ENCODE measurements at places on chromosomes 4 and X. TPM values are rescaled to one million over a fixed set of nuclear protein-coding genes. Genes with fewer than 3 reads are reported as not detected.

Gene LUZP4
- not detected for total RNA-seq

DNA sequence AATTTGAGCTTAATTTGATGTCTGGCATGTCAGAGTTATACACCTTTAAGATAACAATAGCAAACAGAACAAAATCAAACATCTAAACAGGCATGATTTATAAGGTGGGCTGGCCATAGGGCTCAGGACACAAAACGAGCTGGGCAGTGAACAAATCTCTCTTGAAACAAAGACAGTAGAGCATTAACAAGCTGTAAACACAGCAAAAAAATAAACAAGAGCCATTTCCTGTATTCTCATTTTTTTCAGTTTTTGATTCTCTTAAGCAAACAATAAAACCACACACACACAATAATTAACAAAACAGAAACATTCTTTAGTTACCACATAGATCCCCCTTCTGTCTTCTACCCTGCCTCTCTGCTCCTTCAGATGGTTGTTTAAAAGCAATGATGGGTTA lies 68.3 kb upstream of the TMEM150C start:
- no peak for DNase-seq

DNA sequence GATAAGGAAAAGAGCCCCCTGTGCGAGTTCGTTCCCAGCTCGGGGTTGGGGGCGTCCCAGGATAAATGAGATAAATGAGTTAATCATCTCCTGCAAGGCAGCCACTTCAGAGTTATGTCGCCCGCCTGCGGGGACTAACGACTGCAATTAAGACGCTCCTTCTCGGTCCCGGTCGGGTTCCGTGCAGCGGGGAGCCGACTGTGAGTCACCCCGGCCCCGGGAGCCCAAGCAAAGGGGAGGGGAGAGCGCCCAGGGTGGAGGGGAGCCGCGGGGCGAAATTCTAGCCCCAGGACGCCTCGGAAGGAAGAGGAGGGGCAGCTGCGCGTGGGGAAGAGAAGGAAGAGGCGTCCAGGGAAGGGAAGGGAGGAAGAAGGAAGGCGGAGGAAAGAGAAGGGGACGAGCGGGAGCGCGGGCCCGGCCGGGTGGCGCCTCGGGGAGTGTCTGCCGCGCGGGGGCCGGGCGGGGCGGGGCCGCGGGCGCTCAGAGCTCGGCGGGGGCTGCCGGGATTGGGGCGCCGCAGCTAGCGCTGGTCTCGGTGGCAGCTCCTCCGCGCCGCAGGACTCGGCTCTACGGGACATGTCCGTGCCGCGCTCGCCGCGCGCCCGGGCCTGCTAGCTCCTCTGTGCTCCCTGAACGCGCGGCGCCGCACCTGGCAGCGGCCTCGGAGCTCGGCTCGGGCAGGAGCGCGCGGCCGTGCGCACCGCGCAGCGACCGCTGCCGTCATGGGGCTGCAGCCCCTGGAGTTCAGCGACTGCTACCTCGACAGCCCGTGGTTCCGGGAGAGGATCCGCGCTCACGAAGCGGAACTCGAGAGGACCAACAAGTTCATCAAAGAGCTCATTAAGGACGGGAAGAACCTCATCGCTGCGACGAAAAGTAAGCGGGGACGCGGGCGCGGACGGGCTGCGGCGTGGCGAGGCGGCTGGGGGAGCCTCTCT lies at the start of gene ARHGAP10:
ARHGAP10 (plus strand) TSS at position 509 of the 938 bp plus-strand sequence; CDS start at position 723, 214 bp downstream.
- DNase-seq: peak; percentile 42

GRCh38 chrX:27840881-27841280 lies 33.1 kb downstream of the MAGEB10 start:
- DNase-seq: no peak
